ENCODE measurements at places on chromosomes 3 and 15.

GRCh38 chr3:47565734-47566550 is 12.7 kb downstream of the CSPG5 start:
- no peak for DNase-seq

DNA sequence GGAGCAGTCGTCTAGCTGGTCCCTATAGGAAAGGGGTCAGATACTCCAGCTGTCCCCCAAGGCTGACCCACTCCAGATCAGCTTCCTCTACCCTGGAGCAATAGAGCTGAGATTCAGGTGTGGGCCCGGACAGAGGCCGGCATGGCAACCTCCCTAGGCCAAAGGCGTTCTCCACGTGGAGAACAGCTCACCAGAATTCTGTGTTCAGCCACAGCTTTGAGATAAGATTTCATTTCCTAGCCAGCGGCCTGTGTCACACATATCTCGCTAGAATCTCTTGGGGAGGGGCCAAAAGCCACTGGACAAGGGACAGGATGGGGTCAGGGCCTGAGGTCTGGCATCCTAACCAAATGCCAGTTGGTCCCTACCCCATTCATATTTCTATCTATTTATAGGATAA is 20.1 kb downstream of the SRGAP3 start:
- DNase-seq, result no peak

DNA sequence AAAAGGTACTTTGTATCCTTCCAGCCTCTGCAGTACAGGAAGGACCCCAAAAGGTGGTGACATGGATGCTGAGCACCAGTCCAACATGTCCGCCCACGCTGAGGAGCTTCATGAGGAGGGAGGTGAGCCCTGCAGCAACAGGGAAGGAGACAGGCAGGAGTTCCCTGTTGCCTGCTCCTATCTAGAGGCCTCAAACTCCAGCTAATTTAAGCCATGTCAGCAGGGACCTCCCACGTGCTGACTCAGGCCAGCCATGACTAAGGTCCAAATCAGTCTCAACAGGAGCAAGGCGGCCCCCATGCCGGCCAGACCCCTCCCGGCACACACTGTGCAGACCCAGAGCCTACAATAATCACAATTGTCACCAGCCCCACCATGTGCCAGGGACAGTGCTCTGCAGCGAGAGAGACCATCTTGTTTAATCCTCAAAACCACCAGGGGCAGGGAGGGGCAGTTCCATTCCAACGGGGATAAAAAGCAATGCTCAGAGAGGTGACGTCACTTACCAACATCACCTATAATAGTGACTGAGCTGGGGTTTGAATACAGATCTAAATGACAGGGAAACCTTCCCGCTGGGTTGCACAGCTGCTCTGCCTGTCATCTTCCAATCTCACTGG is 54.5 kb upstream of the GATA2 start:
- no peak for DNase-seq

DNA sequence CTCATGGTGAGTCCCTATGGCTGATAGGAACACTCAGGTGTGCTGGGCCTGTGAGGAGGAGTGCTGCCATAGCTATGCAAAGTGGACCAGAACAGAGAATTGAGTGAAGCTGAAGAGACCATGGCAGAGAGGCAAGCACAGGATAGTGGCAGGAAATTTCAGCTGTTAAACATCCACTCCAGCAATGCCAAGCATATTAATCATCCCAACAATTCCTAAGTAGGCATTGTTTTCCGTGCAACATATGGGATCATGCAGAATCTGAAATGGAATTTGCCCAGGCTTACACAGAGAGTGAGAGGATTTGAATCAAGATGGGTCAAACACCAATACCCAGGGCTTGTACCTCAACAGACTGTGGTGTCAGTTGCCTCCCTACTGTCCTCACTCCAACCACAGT is 582.6 kb upstream of the UBE2E2 start:
- no peak for DNase-seq

DNA sequence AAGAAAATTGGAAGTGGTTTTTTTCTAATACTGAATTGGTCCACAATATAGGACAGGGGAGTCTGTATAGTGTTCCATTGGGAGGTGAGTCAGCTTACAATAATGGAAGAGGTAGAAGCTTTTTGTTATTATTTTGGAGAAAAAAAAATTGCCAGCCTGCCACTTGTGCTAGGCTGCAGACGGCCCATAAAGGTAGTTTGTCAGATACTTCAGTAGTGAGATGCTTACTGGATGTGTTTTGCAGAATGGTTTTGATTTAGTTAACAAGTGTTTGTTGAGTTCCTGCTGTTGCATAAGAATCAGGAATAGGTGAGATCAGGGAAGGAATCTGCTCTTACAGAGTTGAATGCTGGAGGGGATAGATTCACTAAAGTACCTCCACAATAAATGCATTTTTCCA is 1.0 kb downstream of the DTWD1 start:
- DNase-seq, result no peak

- DNase-seq, result no peak
Observed at GRCh38 chr3:16692486-16693344, 87.5 kb upstream of the DAZL start.

DNA sequence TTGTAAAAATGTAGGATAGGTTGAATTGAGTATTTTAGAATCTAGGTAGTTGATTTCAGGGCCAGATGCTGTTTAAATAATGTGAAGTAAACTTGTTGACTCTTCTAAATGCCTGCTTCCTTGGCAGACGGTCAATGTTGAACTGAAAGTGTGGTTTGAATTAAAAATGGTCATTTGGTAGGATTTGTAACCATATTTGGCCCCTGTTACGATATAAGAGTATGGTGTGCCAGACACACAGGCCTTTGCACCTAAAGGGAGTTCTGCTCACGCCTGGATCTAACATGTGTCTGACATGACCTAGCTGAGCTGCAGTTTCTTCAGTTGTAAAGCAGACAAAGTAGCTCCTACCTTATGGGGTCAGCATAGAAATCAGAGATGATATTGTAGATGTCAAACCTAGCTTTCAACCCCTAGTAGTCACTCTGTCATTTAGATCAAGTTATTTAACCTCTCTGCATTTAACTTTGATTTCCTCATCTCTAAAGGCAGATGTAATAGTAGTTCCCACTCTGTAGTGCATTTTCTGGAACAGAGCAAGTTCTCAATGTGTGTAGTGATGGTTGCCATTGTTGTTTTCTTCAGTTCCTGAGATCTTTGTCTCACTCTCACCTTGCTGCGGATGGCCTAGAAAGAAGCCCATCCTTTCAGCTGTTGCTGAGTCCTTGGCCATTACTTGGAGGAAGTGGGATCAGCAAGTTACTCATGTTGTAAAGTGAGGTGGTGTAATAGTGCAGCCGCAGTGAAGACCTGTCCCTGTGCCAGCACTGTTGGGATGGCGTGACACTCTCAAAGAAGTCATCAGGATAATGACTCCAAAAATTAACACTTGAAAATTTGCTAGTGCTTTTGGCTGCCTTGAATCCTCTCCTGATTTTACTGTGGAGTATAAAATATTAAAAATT is 90.2 kb downstream of the GHSR start:
- no peak for DNase-seq

- DNase-seq, result no peak
Observed at GRCh38 chr3:23815879-23816278, 10.1 kb downstream of the UBE2E1 start.

- no peak for DNase-seq
Observed at GRCh38 chr15:47599806-47600205, 117.5 kb upstream of the SEMA6D start.

- DNase-seq, result no peak
Observed at GRCh38 chr3:23159929-23160328, 43.2 kb upstream of the UBE2E2 start.

DNA sequence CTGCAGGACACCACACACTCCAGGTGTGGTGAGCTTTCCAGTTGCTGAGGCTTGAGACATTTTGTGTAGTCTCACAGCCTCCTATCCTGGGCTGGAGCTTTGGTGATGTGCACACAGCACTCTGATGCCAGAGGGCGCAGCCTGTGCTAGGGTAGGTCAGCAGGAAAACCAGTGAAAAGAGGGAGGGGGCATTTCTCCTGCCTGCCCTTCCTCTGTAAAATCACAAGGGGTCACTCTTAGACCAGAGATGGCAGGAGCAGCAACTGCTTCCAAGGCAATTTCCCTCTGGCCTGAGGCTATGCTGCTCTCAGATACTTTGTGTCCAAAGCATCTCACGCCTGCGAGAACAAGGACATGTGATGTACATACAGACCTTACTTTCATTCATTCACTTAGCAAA is 16.5 kb upstream of the MUSTN1 start:
- DNase-seq, result peak; percentile 5

GRCh38 chr3:69009559-69010410 is 3.7 kb downstream of the EOGT start:
- no peak for DNase-seq

GRCh38 chr15:73688455-73688854 is 4.3 kb downstream of the CD276 start:
- no peak for DNase-seq

DNA sequence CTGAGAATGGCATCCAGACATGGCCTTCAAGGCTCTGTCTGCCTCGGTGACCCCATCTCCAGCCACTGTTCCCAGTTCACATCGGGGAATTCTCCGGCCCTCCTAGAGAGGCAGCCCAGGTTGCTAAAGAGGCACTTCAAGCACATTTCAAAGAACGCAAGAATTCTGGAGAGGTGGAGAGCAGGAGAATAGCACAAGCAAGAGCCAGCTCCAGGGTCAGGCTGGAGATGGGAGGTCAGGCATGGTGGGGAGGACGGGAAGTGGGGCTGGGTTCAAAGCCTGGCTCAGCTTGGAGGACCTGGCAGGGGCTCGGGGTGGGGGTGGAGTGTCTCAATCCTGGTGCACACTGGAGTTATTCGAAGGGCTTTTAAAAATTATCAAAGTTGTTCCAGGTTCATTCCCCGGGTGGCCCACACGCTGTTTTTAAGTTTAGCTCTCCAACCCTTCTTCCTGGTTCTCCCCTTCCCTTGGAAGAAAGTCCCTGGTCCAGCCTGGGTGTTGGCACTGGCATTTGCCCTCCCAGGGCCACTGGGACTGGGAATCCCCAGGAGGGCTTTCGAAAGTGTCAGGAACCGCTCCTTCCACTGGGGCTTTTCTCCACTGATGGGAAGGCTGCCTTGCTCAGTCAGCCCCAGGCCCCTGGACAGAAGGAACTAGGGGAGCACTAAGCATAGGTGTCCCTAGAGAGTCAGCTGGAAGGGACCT is 35.8 kb downstream of the ZNF710 start:
- DNase-seq, result no peak

DNA sequence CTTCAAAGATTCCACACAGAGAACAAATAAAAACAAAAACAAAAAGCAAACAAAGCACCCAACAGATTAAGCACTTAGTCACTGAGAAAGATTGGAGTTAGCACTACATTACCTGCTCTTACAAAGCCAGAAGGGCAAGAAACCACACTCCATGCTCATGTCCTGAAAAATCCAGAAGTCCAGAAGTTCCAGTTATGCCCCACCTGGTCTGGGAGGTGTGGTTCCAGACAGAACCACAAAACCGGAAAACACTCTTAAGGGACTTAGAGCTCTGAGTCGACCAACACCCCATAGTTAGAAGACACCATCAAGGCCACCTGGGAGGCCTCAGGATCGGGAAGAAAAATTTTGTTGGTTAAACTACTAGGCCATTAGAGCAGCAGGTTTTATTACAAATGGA is 88.9 kb downstream of the TNIK start:
- DNase-seq, result no peak

- DNase-seq, result no peak
Observed at GRCh38 chr3:39977058-39977794, 167.8 kb downstream of the MYRIP start.

DNA sequence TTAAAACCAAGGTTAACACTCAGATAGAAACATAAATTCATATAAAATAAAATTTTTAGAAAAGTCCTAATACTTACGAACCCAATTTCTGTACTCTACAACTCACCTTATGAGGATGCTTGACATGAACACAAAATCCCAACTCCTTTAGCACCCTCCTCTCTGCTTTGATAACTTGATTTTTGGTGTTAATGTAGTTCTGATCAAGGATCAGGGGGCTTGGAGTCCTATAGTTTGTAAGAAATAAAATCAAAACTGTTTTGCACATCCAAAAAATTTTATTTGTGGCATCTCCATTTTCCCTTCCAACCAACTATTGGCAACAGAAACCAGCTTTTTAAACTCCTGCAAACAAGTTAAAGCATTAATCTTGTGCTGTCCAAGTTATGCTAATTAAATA is 7.0 kb downstream of the CCNL1 start:
- DNase-seq, result no peak

DNA sequence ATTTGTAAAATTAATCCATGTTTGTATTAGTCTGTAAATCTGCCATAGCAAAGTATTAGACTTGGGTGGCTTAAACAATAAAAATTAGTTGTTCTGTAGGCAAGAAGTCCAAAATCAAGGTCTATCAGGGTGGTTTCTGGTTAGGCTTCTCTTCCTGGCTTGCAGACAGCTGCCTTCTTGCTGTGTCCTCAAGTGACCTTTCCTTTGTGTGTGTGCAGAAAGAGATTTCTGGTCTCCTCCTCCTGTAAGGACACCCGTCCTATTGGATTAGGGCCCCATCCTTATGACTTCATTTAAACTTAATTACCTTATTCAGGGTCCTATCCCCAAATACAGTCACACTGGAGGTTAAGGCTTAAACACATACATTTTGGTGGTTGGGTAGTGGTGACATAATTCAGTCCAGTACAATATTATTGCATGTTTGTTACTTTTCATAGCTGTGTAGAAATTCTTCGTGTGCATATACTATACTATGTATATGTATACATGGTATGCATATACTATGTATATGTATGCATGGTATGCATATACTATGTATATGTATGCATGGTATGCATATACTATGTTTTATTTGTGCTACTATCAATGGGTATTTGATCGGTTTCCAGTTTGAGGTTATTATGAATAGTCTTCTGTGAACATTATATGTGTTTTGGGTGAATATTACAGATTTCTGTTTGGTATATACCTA is 57.9 kb upstream of the RNU6-1 start:
- no peak for DNase-seq

DNA sequence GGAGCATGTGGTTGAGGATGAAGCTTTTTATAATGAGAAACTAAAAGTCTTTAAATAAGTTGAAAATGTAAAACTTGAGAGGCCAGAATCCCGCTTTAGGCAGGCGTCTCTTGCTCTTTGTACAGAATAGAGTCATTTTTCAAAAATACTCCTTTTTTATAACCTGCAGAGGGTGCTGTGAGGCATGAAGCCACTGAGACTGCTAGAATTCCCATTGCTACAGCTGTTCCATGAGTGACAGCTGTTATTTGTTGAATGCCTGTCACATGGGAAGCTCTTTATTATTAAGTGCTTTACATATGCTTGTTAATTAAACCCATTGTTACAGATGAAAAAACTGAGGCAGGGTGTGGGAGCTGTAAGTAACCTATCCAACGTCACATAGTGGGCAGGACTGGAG is 18.5 kb downstream of the MINAR1 start:
- no peak for DNase-seq

GRCh38 chr3:70716832-70717231 is 404.4 kb upstream of the MDFIC2 start:
- DNase-seq, result no peak
